ENCODE measurements at places on chromosomes 7 and 10.

DNA sequence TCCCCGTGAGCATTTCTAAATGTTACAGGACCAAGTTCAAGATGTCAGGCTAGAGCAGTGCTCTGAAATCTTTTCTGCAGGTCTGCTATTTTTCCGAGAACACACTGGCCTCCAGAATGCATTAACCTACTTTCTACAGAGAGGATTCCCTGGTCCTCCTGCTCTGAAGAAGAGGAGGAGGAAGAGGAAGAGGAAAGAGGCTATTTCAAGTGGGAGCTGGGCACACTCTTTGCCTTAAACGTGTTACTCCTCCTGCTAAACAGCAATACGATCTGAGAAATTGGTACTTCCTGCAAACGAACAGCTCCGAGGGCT is 157.4 kb downstream of the FRMD4A start:
- DNase-seq: no peak

DNA sequence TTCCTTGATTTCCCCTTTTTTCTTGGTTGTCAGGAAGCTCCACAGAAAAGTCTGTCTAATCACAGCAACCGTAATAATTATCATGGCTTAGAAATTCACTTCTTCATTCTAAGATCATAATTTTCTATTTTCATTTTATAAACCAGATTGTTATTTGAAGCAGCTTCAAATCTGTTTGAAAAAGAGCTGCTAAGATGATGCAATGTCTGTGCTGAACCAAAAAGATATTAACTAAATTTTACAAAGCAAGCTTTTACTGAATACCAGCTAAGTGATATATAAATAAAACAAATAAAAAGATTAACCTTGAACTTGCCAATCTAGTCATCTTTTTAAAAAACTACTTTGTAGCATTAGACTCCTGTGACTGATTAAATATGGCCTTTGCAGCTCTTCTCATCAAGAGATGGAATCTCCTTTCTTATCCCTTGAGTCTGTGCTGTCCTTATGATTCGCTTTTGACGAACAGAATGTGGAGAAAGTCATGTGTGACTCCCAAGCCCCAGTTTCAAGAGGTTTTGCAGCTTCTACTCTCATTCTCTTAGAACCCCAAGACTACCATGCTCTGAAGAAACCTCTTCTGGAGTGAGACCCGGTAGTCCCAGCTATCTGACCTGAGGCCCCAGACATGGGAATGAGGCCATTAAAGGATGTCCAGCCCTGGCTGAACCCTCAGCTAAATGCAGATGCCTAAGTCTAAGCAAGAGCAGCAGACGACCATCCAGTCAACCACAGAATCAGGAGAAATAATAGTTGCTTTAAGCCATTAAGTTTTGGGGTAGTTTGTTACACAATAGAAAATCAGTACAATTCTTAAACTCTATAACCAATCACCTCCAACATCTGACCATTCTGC is 14.4 kb downstream of the NAMPT start:
- no peak for DNase-seq

GRCh38 chr10:73886661-73887293 is 12.4 kb upstream of the CAMK2G start:
- peak; percentile 65 for DNase-seq

GRCh38 chr10:6504296-6504695 is 75.8 kb downstream of the PRKCQ start:
- DNase-seq: no peak

GRCh38 chr7:139825666-139826290 is 3.3 kb upstream of the TBXAS1 start:
- no peak for DNase-seq

- DNase-seq: no peak
Measured at GRCh38 chr10:844552-844951, 87.0 kb downstream of the LARP4B start.

GRCh38 chr7:24968165-24968564 is 11.8 kb downstream of the OSBPL3 start:
- no peak for DNase-seq

- peak; percentile 65 for DNase-seq
Measured at GRCh38 chr7:133070562-133070961, 11.3 kb downstream of the CHCHD3 start.

DNA sequence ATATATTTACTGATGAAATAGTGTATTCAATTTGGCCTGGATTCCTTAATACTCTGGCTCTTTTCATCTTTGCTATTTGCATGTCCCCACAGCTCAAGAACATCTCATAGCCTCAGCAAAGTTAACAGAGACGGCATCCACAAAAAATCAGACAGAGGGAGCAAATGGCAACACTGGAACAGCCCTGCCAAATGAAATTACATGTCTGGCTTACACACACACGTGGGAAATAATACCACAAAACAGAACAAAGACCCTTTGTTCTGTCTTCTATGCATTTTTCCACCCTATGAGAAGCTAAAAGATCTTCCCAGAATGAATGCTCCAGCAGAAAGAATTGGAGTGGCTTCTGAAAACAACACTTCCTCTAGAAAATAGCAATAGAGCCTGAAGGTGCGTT is 139.5 kb downstream of the ALOX5 start:
- DNase-seq: no peak

DNA sequence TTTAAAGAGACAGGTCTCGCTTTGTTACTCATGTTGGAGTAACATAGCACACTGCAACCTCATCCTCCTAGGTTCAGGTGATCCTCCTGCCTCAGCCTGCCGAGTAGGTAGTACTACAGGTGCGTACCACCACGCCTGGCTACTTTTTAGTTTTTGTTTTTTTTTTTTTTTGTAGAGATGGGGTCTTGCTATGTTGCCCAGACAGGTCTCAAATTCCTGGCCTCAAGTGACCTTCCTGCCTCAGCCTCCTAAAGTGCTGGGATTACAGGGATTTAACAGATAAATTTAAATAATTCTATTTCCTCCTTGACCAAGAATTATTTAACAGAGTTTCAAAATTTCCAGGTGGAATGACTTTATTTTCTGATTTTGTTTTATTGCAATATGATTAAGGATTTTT is 97.0 kb upstream of the OIT3 start:
- DNase-seq: no peak

DNA sequence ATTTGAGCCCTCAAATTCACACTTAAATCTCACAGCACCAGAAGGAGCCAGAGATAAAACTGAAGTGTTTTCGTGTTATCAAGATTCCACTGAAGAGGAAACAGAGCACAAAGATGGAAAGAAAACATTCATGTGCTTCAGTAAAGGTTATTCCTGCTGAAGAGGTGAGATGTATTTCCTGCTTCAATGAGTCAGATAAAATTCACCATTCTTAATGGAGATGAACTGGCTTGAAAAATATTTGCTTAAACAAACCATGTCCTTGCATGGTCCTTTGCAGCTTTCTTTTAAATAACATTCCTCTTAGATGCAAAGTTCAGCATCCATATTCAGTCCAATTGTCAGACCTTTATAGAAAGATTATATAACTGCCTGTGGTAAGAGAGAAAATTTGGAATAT is 294.2 kb downstream of the IPMK start:
- peak; percentile 37 for DNase-seq

DNA sequence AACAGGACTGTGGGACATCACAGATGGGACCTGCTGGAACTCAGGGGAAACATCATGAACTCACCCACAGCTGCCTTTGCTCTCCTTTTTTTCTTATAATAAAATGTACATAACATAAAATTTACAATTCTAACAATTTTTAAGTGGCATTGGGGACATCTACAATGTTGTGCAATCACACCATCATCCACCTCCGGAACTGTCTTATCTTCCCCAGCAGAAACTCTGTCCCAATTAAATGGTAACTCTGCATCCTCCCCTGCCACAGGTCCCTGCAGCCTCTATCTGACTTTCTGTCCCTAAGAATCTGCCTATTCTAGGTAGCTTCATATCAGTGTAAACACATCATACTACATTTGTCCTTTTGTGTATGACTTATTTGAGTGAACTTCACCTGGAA is 19.4 kb upstream of the TMEM72 start:
- DNase-seq: no peak
